B cell (primary cell): ENCODE measurements at places on chromosomes 11 and 22.

- no peak for DNase-seq
Measured at GRCh38 chr22:38315823-38316363, 1.3 kb downstream of the CSNK1E start.

DNA sequence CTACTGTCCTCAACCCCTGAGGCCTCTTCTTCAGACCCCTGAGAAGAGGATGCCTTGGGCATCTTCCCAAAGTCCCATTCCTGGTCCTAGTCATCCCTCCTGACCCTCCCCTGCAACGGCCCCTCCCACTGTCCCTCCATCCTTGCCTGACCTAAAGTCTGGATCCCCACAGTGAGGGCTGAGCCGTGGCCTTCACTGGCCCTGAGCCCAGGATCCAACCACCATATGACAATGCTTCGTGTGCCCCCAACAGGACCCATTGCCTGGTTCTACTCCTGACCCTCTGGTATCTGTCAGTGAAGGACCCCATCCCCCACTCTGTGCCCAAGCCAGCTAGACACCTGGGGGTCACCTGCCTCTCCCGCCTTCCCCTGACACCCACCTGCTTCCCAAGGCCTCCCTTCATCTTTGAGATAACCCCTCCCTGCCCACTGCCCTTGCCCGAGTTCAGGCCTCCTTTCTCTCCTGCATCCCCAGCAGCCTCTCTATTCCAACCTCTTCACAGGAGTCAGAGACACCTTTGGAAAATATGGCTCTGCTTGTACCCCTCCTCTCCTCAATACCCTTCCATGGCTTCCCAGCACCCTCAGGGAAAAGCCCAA, 48.0 kb downstream of the LRRC32 start:
- DNase-seq: no peak

DNA sequence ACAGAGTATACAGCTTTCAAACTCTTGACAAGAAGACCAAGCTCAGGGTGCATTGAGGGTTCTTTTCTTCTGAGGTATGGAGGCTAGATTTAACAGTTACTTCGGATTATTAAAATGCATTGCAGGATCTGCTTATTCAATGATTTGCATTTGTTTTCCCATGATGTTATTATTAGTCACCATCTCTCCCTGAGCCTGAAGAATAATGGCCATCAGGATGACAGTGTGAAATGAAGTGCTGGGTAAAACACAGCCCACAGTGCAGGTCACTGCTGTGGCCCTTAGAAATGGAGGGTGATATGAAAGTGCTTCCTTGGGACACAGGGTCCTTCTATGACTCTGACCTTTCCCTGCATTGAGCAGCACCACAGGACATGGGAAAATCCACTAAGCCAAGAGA, 40.0 kb downstream of the TECTA start:
- no peak for DNase-seq

GRCh38 chr11:117495357-117495756, 167.7 kb downstream of the CEP164 start:
- DNase-seq: no peak

DNA sequence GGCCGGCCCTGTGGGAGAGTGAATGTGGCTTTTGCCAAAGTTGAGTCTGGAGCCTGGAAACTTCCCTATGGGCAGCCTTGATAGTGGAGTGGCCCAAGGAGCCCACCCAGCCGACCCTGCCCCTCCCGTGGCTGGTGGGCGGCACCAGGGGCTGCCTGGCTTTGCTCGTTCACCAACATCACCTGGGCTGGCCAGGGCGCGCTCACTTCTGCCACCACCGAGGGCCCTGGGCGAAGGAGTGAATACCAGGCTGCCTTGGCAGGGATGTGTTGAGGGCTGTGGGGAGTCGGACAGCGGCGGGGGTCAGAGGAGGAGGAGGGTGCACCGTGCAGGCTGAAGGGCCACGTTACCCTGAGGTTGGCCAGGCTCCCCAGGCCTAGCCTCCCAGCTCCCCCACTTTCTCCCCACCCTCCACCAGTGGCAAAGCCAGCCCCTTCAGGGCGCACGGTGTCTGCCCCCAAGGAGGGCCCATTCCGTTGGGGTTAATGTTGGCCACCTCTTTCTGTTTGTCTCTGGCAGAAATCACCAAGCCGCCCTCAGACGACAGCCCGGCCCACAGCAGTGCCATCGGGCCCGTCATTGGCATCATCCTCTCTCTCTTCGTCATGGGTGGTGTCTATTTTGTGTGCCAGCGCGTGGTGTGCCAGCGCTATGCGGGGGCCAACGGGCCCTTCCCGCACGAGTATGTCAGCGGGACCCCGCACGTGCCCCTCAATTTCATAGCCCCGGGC, 22.5 kb upstream of the PPP6R3 start:
- DNase-seq: no peak

- no peak for DNase-seq
Measured at GRCh38 chr11:1622086-1622485, at the start of gene KRTAP5-4. KRTAP5-4 (minus strand) TSS chr11:1622138; CDS start chr11:1622093, 45 bp downstream.

DNA sequence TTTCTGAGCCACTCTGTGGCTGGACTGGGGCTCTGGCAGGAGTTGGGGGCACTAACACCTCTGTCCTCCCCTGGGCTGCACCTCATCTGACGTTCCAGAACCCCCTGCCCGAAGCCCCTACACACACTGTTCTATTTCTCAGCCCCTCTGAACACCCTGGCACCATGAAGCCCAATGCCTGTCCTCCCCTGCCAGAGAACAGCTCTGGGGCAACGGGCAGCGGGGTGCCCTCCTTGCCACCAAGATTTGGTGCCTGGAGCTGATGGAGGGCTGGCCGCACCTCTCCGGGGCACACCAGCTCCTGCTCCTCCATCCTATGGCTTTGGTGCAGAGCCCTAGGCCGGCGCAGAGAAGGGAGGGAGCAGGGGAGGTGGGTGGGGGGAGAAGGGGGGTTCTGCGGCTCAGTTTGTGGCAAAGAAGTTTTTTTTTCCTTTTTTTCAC, 16.3 kb downstream of the DUSP8 start:
- peak; percentile 38 for DNase-seq

DNA sequence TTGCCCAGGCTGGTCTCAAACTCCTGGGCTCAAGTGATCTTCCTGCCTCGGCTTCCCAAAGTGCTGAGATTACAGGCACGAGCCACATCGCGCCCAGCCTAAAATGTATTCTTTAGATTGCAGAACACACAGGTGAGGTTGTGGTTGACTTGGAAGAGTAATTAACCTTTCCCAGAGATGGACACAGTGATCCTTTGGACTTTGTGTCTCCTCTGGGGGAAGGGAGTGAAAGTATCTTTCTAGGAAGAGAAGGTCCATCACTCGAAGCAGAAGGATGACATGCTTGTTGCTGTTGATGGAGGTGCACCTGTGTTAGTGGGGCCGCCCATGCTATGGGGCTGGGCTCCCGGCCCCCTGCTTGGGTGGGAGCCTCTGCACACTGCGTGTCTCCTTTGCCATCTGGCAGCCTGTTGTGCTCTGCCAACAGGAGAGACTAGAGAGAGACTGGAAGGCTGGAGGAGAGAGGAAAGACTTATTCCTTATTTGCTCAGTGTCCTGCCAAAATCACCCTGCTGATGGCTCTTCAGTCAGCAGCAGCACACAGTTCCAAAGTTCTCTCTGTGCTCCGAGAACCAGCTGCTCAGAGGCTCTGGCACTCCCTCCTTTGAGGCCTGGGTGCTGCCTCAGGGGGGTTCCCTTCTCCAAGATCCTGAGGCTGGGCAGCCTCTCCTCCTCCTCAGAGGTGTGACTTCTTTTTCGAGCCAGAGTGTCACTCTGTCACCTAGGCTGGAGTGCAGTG, 33.1 kb upstream of the CYB5R3 start:
- no peak for DNase-seq

- DNase-seq: no peak
Measured at GRCh38 chr11:24521601-24522000, 24.7 kb downstream of the LUZP2 start.

- DNase-seq: no peak
Measured at GRCh38 chr22:44449061-44449682, 48.9 kb downstream of the RTL6 start.

DNA sequence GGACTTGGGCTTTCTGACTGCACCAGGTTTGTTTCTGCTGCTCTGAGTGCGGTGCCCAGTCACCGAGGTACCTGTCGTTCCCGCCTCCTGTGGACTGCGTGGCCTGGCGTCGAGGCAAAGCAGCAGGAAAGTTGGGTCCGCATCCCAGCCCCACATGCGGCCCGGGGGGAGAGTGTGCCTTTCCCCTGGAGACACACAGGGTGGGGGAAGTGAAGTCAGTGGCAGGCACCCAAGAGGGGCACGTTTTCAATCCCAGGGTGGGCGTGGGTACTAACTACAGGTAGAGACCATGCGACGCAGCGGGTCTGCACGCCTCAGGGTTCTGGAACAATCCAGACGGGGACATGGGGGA, 25.3 kb upstream of the GRAMD4 start:
- DNase-seq: no peak

DNA sequence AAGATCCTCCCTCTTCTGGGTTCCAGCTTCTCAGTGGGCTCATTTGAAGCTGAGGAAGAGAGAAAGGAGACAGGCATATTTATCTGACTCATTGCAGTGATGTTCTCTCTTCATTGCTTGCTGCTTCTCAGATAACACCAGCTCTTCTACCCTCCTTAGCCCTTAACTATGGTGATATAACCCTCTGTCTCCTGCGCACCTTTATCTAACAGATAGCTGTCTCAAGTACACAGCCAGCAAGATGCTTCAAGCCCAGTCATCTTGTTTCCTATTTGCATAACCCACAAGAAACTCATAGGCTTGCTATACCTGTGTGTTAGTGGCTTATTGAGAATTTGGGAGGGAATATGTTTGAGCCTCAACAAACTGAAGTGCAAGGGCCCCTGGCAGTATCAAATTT, 12.6 kb downstream of the PRSS23 start:
- no peak for DNase-seq

DNA sequence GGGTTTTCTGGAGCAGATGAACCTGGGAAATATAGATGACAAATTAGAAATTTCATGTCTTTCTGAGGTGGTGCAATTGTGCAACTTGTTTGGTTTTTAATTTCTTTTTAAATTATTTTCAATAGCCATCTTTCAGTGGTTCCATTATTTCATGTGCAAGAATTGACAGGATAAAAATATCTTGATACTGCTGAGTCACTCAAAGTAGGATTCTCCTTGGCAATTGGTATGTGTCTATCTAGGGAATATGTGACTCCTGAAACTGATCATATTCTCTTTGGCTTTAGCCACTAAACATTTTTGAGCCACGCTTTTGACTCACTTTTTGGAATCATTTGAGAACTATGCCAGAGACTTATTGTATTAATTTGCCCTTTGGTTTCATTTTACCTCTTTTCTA, 331.5 kb downstream of the KCNA4 start:
- no peak for DNase-seq

- peak; percentile 85 for DNase-seq
Measured at GRCh38 chr11:2305140-2305778, 3.4 kb downstream of the TSPAN32 start.

- peak; percentile 41 for DNase-seq
Measured at GRCh38 chr22:39522567-39523300, 2.4 kb downstream of the ATF4 start.

GRCh38 chr22:22692707-22693530, 48.5 kb downstream of the GGTLC2 start:
- DNase-seq: peak; percentile 83

- DNase-seq: no peak
Measured at GRCh38 chr11:30244265-30244664, 13.5 kb downstream of the FSHB start.

GRCh38 chr22:31122532-31123291, at the start of gene INPP5J:
INPP5J (plus strand) TSS chr22:31122966; CDS start chr22:31123015, 49 bp downstream.
- no peak for DNase-seq

DNA sequence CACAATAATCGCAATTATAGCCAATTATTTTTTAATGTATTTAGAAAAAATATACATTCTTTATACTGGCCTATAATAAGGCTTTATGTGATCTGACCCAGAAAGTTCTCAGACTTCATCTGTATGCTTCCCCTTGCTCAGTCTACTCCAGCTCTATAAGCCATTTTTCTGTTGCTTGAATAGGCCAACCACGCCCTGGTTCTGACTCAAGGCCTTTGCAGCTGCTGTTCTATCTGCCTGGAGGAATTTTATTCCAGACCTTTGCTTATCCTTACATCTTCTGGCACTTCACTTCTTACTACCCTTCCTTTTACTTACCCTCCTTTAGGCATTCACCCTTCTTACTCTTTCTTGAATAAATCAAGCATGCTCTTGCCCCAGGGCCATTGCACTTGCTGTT, 54.9 kb upstream of the PDE3B start:
- no peak for DNase-seq

GRCh38 chr22:25536589-25536988, 27.9 kb upstream of the GRK3 start:
- DNase-seq: no peak

GRCh38 chr11:117292616-117293015, 1.5 kb downstream of the BACE1-AS start:
- DNase-seq: no peak

DNA sequence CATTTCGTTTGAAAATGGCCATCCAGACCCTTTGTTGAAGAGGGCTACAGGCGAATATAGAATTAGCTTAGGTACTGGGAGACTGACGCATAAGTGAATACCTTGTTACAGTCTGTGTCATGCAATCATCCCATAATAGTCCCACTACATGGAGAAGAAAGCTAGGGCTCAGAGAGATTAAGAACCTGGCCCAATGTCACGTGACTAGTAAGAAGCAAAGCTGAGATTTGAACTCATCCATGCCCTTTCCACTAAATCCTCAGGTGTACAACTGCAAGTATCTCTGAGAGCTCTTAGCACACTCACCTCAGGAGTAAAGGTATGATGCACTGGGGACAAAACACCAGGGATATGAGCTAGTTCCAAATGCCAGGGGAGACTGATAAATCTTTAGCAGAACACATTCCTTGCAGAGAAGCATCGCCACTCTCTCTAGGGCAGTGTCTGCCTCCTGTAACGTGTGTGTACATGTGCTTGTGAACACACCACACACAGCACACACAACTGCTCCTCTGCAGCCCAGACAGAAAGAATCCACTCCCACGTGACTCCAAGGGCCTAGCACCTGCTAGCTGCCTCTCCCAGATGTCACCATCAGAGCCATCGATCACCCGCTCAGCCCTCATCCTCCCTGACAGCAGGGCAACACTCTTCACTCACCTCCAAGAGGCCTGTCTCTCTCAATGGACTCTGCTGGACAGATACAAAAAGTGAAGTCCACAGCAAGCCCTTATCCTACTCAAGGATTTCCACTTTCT, 402.8 kb downstream of the NXPE2 start:
- no peak for DNase-seq

- DNase-seq: no peak
Measured at GRCh38 chr22:31646186-31647019, 15.6 kb downstream of the PISD start.

DNA sequence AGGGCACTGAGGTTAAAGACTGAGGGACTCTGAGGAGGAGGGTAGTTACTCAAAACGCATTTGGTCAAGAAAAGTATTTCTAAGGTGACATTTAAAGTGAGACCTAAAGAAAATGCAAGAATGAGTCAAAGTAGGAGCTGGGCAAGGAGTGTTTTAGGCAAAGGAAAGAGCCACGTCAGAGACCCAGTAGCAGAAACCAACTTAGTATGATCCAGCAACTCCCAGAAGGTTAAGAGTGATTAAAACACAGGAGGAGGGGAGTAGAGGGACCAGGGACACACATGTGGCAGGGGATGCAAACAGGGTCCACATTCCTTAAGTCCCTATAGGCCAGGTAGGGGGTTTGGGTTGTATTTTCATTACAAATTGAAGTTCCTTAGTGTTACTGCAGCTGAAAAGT, 24.3 kb upstream of the CCDC34 start:
- DNase-seq: no peak

- no peak for DNase-seq
Measured at GRCh38 chr11:120363436-120363835, 27.2 kb downstream of the ARHGEF12 start.

GRCh38 chr11:31233425-31233824, 136.1 kb downstream of the DCDC1 start:
- no peak for DNase-seq

GRCh38 chr11:71568704-71569349, 3.5 kb downstream of the KRTAP5-10 start:
- no peak for DNase-seq

- DNase-seq: no peak
Measured at GRCh38 chr11:6300325-6300724, 20.0 kb downstream of the CAVIN3 start.
